Type B pancreatic cell (in vitro differentiated cells): ENCODE measurements at places on chromosomes 7 and 10.

DNA sequence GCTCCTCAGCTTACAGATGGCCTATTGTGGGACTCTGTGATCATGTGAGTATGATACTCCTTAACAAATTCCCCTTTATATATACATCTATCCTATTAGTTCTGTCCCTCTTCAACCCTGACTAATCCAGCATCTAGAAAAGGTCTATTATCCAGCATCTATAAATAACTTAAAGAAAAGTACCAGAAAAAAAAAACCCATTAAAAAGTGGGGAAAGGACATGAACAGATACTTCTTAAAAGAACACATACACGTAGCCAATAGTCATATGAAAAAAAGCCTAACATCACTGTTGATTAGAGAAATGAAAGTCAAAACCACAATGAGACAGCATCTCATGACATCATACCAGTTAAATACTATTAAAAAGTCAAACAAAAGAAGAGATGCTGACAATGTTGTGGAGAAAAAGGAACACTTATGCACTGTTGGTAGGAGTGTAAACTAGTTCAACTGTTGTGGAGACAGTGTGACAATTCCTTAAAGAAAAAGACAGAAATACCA lies 549.5 kb upstream of the GRM3 start:
- no peak for DNase-seq

DNA sequence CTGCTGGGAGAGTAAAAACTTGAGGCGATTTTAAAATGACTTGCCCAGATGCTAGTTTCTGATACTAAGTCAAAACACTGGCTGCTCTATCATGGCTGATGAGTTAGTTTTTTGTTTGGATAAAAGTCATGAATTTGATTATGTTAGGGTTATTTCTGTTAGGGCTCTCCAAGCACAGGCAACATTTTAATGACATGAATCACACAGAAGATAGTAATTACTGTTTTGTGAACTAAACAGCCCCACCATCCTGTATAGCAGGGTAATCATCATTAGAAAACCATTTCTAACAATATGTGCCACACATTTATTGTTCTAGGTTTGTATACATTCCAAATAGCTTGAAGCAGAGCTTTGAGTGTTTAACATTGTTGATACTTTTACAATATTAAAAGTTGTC lies 750.3 kb downstream of the ANKRD7 start:
- DNase-seq = no peak

- DNase-seq = no peak
Measured at GRCh38 chr10:96984541-96985131, 152.5 kb downstream of the LCOR start.

DNA sequence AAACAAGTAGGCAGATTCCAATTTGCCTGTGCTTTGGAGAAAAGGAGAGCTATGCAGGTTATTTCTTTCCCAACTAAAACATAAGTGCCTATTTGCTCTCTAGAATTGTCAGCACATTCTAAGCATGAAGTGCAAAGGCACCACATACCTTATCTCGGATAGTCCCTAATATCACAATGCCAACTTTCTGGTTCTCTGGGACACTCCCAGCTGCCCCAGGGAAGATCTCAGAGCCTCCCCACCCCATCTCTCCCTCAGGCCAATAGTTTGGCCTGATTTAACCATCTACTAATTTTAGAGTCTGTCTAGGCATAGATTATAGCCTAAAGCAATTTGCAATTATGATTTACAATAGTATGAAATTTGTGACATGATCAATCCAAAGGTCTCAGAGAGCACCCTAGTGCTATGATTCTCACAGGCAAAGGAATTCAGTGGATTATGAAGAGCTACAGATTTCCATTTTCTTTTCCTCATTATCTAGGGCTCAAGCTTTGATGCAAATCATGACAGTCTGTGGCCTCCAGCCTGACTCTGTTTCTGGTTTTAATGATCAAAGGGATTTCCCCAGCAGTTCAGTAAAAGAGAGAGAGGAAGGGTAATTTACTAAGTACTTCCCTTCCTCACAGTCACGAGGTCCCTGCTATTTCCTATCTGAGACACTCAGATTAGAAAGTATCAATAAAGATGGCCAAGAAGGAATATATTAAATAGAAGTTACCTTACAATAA lies 29.0 kb upstream of the IL6 start:
- DNase-seq = no peak

- DNase-seq = no peak
Measured at GRCh38 chr10:48192881-48193450, 81.5 kb downstream of the FRMPD2 start.

- DNase-seq = no peak
Measured at GRCh38 chr10:48839809-48840679, 99.6 kb downstream of the LRRC18 start.

DNA sequence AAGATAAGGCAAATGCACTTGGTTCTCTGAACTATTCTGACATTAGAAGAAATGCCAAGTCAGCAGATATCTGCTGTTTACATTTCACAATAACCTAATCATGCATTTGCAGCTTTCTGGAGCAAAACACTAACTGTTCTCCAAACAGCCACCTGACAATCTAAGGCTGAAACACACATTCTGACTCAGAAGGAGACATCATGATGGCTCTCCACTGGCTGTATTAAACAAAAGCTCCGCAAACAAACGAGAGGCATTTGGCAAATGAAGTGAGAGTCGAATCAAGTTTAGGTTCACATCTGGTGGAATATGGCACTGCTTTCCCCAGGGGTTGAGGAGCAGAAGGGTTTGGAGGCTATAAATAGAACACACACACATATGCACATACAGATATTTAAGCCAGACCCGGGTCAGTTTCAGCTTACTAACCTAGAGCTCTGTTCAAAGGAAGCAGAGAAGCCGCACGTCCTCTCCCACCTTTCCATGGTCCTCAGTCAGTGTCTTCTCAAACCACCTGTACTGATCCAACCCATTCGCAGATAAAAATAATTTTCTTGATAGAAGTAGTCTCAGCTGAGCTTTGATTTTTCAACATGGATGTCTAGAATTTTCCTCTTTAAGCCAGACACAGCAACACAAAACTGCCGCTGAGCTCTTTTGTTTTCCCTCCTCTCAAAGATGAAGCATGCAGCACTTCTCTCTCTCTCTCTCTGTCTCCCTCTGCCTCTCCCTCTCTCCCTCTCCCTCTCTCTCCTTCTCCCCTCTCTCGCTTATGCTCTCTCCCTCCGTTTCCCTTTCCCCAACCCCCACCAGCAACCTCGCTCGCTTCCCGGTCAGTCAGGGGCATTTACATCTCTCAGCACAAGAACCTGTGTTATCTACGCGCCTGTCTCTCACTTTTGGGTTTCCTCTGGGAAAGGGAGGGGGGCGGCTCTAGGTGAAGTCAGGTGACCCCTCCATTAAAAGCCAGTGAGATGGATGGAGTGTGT lies 682.8 kb downstream of the MAGI2 start:
- DNase-seq = no peak

- no peak for DNase-seq
Measured at GRCh38 chr10:51706225-51706624, 6.8 kb upstream of the CSTF2T start.

DNA sequence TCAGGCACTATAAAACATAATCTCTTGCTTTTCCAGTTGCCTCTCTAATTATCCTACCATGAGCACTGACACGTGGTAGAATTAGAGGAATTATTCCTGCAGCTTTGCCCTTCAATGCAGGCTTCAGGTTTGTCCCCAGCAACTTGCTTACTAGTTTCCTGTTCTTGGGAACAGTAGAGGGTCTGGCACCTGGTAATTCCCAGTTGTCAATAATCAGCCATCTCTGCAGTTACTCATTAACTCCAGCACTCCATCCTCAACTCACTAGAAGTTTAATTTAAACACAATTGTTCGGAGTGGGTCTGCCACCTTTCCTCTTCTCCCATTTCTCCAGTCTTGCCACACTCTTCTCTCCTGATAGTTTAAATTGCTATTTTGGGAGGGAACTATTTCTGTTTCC lies 324.3 kb upstream of the KIAA1217 start:
- no peak for DNase-seq

- DNase-seq = no peak
Measured at GRCh38 chr7:5703572-5704533, 77.6 kb downstream of the RNF216 start.

GRCh38 chr7:36781011-36781738 lies 56.9 kb upstream of the AOAH start:
- DNase-seq = no peak

- no peak for DNase-seq
Measured at GRCh38 chr7:101626069-101626671, 2.9 kb downstream of the MYL10 start.

DNA sequence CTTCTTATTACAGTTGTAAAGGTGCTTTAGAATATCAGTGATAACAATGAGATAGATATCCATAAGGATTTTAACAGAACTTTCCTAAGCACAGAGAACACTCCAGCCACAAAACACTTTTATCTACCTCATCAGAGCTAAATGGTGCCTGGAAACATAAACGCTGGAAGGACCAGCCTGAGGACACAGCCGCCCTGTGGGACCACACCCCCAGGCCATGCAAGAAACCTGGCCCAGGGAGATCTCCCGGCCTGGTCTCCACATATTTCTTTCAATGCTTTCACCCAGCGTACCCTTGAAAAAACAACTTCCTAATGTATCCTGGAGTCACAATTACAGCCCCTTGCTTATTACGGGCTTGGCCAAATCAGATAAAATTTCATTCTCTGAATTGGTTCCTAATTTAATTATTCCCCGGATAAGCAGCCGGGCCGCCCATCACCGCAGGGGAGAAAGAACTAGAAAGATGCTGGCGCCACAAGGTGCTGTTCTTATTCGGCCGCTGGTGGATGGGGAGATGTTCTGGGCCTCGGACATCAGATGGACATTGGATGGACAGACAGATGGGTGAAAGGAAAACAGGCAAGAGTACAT lies 11.8 kb downstream of the CHST15 start:
- DNase-seq = no peak

DNA sequence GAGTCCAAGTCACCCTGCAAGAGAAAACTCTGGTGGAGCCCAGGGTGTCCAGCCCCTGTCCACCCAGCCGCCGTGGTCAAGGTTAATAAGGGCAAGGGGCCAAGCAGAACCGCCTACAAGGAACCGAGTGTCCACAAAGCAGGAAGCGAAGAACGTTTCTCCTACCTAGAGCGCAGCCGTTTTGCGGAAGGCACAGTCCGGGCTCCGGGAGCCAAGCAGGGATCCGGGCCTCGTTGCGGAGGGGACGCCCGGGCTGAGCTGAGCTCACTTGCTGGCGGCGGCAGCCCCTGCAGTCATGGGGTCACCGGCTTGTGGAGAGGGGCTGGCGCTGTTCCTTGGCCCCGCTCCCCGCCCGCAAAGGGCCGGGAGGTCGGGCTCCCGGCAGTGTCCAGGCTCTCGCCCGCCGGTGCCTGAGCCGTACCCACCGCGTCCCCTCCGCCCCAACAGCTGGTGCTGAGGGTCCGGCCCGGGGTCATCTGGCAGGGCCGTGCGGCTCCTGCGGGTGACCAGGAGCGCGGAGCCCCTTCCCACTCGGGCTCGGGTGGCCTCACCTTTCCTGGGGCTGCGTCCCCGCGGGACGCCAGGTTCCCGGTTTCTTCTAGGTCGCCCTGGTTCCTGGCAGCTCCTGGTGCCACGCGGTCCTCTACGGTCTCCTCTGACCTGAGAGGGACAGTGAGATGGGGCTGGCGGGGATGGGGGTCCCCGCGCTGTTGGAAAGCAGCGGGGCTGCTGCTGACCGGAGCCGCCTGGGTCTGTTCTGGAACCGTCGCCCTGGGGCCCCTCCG lies 14.0 kb upstream of the ZNF273 start:
- DNase-seq = peak; percentile 67

GRCh38 chr7:64870656-64871055 lies 32.4 kb upstream of the ZNF273 start:
- peak; percentile 44 for DNase-seq

DNA sequence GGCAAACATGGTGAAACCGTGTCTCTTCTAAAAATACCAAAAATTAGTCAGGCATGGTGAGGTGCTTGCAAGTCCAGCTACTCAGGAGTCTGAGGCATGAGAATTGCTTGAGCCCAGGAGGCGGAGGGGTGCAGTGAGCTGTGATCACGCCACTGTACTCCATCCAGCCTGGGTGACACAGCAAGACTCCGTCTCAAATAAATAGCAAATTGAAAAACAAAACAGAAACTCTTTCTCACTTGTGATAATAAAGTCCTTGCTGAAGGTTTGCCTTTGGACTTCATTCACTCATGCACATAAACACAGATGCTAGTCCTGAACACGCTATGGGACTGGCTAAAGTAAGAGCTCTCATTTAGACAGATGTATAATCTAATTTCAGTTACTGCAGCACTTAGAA lies 37.6 kb downstream of the ANK3 start:
- DNase-seq = no peak

- no peak for DNase-seq
Measured at GRCh38 chr7:156122752-156123354, 310.6 kb upstream of the SHH start.

GRCh38 chr7:91344911-91345310 lies 80.7 kb downstream of the FZD1 start:
- no peak for DNase-seq

DNA sequence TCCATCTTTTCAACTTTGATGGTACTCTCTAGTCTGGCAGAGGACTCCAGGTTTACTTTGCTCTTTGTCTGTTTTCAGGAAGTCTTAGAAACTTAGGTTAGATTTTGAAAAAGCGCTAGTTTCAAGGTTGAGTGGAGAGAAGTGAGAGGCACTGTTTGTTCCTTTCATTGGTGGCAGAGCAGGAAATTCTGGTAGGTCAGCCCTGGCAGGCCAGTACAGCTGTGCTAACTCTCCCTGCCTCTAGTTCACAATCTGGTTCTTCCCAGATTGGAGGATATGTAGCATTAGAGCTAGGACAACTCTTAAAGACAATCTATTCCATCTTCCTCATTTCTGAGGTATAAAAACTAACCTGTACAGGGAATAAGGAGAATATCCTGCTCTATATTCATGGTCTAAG lies 160.9 kb upstream of the FZD1 start:
- no peak for DNase-seq
